ENCODE measurements at places on chromosomes 5 and 9.

- DNase-seq = peak; percentile 20
These were observed 43.9 kb upstream of the GLIPR2 start for GRCh38 chr9:36092509-36093215.

DNA sequence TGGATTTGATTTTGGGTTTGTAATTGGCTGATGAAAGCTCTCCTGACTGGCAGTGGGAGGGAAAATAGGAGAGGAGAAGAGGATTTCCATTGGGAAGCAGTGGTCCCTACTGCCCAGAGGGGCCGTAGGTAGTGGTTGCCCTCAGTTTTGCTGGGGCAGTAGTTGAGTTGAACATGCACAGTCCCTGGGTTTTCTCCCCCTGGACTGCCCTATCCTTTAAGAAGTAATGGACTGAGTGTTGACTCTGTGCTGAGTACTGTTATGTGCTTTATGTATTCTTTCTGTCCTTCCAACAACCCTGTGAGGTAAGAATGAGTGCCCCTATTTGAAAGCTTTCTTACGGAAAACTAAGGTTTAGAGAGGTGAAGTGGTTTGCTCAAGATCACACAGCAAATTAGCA, 111.2 kb upstream of the RPS23 start:
- no peak for DNase-seq

DNA sequence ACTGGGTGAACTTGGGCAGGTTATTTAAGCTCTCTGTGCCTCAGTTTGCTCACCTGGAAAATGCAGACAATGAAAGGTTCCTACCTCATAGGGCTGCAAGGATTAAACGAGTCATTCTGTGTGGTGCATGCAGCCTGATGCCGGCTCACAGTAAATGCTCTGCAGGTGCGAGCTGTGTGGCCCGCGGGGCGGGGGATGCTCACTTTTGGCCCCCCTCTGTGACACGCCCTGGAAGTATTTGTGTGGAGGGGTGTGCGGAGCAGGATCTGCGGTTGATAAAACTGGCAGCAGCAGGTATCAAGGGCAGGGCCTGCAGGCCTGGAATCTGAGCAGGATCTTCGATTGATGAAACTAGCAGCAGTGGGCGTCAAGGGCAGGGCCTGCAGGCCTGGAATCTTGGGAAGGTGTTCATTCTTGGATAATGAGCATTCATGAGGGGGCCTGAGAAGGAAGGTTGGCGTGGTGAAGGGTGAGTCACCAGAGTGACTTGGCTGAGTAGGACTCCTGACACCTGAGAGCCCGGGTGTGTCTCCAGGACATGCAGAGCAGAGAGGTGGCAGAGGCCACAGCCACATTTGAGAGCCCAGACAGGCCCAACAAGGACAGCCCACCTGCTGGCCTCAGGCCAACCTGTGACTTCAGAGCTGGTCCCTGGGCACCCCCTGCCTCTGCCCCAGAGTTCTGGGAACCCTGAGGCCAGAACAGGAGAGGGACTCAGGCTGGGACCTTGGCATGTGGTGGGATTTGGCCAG, 11.9 kb downstream of the UNC5A start:
- DNase-seq = no peak

DNA sequence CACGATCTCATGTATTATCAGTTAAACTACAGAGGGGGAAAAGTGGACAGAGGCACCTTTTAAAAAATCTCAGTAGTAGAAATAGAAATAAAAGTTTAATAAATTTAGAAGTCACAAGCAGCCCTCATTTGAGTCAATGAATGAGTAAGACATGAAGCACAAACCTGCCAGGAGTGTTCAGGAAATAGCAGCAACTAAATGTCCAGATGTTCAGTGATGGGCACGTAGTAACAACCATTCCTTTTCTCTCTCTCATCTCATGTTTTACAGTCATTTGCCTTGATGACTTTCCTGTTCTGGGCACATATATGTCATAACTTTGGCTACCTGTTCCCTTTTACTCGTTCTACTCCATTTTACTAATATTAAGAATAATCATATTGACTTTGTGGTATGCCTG, 17.7 kb downstream of the ISOC1 start:
- no peak for DNase-seq

DNA sequence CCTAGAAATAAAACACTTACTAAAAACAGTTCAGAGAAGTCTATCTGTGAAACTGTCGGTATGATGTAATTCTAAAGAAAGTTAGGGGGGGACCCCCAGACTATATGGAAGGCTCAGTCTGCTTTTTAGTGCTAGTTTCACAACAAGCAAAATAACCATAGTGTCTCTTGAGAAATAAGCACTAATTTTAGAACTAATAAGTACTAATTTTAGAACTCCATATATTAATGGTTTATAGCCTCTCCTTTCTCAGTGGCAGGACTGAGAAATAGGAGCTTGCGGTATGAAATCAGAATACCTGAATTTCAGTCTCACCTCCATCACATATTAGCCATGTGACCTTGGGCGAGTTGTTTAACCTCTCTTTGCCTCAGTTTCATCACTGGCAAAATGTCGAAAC, 1.4 kb upstream of the PHF24 start:
- DNase-seq = no peak

- DNase-seq = no peak
These were observed 210.5 kb downstream of the FSTL4 start for GRCh38 chr5:133401731-133402347.

DNA sequence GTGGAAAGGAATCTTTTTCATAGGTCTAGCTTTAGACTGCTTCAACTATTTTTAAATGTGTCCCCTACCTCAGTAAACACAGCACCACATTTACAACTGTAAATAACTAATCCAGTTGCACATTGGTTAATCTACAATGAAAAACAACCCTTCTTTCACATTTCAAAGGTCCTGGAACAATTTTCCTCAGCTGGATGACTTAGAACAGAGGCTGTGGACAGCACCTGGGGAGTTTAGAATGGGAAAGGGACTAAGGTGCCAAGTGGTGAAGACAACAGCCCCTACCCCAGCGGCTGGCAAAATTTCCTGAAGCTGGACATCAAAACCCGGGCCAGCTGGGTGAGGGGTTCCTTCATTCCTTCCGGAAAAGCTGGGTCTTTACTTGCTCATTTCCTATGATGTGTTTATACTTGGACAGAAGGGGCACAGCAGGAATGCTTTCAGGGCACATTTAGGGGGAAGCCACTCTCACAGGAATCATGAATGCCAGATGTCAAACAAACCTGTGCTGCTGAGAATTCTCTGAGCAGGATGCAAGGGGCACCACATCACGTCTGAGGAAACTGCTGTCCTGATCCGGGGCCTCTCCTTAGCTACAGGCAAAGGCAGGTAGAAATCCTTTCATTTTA, 158.3 kb downstream of the NR2F1-AS1 start:
- no peak for DNase-seq

GRCh38 chr9:109971226-109971625, 191.2 kb downstream of the PALM2AKAP2 start:
- no peak for DNase-seq

DNA sequence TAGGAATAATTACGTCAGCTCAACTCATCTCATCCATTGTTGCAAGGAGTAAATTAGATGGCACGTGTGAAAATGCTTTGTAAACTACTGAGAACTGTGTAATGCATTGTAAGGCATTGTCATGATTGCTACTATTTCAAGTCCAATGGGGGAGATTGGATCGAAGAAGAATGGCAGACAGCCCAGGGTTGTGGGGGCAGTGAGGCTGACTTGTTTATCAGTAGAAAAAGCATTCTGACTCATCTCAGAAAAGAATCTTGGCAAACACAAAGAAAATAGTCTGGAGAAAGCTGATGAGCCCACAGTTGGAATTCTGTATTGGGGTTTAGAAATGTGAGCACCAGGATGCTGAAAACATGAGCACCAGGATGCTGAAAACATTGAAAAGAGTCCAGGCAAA, 28.0 kb upstream of the DAP start:
- DNase-seq = no peak

- DNase-seq = no peak
These were observed 39.5 kb downstream of the ADAMTS16 start for GRCh38 chr5:5179597-5179996.

GRCh38 chr5:119435436-119436132, 16.7 kb upstream of the HSD17B4 start:
- DNase-seq = peak; percentile 41

GRCh38 chr9:127166651-127167524, 44.5 kb upstream of the ANGPTL2 start:
- no peak for DNase-seq

DNA sequence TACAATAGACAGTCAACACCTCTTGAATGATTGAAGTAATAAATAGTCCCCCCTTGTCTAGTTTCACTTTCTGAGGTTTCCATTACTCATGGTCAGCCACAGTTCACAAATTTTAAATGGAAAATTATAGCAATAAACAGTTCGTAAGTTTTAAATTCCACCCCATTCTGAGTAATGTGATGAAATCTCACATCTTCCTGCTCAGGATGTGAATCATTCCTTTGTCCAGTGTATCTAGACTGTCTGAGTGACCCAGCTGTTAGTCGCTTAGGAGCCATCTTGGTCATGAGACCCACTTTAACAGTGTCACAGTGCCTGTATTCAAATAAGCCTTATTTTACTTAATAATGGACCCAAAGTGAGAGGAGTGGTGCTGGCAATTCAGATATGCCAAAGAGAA, 311.6 kb upstream of the PRR16 start:
- no peak for DNase-seq

DNA sequence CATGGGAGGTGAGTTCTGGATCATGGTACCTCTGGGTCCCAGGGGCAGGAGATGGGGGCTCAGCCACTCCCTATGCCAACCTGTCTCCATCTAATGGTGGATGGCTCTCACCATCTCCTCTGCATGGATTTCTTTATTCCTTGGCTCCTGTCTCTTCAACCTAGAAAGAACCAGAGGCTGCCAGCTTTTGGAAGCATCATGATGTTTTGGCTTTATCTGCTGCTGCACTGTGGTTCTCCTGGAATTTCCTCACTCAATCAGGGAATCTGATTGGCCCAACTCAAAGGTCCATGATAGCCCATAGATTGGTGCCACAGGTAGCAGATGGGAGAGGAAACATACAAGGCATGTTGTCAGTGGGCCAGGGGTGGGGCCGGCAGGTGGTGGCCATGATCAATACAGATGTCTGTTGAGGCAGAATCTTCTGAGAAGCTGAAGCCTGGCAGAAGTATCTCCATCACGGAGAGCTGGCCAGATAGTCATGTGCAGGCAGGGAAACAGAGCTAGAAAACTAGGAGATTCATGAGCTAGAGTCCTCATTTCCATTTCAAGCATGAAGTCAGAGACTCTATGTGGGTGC, 158.2 kb downstream of the MACROH2A1 start:
- DNase-seq = no peak

DNA sequence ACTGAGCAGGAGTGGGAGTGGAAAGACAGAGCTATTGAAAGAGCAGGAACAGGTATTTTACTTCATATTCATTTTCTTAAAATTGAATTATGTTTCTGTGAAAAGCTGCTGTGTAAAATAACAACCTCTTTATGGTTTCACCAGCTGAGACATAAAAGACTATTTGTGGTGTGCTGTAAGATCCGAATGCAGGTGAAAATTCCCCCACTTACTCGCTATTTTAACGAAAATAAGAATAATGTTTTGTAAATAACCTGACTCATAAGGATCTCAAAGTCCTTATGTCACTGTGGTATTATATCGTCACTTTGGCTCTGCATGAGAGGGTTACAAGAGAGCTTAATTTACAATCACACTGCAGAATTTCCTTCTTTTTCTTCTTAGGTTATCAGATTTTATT, 65.3 kb upstream of the NFIB start:
- no peak for DNase-seq

- DNase-seq = no peak
These were observed 107.8 kb upstream of the NR4A3 start for GRCh38 chr9:99713838-99714306.

GRCh38 chr5:149383399-149383798, 4.3 kb upstream of the IL17B start:
- no peak for DNase-seq

GRCh38 chr9:21605489-21605931, 123.4 kb upstream of the IFNE start:
- no peak for DNase-seq

DNA sequence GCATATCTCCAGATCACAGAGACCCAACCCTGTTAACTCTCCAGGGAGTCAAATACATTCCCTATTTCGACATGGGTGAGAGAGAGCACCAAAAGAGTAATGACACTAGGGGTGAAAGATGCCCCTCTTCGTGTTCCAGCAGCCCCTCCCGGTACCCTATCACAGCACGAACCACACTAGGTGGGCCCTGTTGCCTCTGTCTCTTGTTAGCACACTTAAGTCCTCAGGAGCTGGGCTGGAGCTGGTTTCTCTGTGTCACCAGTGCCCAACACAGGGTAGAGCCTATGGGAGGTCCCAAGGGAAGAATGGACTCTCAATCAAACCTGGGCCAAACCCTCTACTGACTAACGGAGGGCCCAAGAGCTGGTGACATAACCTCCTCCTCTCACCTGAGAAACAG, 1.2 kb downstream of the CDK20 start:
- no peak for DNase-seq

GRCh38 chr9:3043369-3043768, 199.5 kb upstream of the PUM3 start:
- DNase-seq = no peak

- no peak for DNase-seq
These were observed 9.4 kb upstream of the NDST1 start for GRCh38 chr5:150498501-150498900.

GRCh38 chr5:140341591-140341990, 4.8 kb downstream of the HBEGF start:
- DNase-seq = no peak

GRCh38 chr5:141483902-141484301, 928 bp upstream of the PCDHGC4 start:
- DNase-seq = no peak

GRCh38 chr9:5562806-5563416, 52.6 kb downstream of the PDCD1LG2 start:
- DNase-seq = no peak
